A172 (cell line): ENCODE measurements at places on chromosomes 7 and 10. TPM values are rescaled to one million over a fixed set of nuclear protein-coding genes. Genes with fewer than 3 reads are reported as not detected.
A peak's percentile ranks its signal among the peaks of the same experiment; 100 is the strongest.

DNA sequence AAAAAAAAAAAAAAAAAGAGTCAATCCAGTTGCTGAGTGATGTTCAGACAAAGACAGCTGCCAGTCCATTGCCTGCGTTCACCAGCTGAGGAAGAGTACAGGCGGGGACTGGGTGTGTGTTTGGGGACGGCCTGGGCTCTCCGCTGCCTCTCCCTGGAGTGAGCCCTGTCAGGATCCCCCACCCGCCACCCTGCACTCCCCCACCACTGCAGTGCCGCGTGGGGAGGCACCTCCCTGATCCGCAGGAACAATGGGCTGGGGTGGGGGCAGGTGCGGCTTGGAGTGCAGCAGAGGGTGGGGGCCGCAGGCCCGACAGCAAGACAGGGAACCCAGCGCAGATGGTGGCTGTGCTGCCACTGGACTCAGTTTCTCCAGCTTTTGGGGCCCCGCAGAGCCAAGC, 1.4 kb downstream of the HSPA12A start:
- DNase-seq: no peak

DNA sequence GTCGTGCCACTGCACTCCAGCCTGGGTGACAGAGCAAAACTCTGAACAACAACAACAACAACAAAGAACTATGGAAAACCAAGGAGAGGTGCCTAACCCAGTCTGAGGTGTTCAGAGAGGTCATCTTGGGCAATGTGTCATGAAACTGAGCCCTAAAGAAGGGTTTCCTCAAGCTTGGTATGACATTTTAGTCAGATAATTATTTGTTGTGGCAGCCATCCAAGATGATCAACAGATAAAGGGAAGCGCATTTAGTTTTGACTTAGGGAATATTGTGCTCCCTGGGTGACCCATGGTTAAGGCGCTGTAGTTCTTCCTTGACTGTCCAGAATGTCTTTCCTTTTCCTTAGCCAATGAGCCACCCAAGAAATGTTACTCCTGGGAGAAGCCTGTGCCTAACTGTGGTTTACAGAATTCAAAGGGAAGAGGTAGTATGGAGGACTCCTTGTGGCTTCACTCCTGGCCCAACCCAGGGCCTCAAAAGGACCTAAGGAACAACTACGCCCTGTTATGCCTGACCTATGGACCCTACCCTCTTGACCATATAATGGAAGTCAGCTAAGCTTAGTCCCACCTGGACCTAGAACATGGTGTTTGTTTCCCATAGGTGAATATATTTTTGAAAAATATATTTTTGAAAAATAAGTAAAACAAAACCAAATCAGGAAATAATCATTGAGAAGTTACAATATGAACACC, 42.4 kb downstream of the TPST1 start:
- no peak for DNase-seq

DNA sequence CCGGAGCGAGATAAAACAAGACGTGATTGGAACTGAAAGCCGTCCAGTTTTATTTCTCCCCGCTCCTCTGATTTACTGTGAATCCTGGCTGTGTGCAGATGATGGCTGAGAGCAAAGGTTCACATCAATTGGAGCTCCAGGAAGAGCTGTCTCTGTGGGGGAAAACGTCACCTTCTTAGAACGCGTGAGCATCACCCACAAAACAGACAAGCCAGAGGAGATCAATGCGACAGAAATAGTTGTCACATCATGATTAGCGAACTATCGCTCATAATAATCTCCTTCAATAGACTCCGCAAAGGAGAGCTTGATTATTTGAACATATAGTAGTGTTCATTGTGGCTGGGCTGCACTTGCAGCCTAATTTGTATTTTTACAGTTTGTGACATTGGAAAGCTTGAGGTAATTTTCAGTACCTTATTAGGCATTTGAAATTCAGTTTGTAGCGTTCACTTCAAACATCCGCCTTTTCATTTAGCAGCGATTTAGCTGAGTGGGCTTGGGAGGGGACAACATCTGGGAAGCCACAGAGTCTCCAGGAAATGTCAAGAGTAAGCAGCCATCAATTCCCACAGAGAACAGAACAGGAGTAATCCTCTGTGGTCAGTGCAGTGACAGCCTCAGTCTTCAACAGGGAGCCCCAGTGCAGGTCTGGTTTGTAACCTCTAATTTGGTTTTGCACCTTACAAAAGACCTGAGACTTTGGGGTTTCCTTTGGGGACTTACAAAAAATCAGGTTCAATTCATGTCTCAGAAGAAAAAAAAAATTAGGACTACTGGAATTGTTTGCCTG, 276.8 kb upstream of the PFKP start:
- no peak for DNase-seq

DNA sequence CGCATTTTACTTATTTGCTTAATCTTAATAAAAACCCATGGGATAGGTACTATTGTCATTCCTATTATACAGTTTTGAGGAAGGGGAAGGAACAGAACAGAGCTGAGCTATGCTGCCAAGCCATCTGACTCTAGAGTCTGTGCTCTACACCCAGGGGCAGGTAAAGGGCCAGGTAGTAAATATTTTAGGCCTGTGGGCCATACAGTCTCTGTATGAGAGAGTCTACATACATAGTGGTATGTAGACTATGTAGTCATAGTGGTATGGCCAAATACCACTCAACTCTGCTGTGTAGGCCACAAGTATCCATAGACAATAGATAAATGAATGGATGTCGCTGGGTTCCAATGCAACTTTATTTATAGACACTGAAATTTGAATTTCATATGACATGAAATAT, 3.4 kb upstream of the SRI start:
- DNase-seq: no peak

DNA sequence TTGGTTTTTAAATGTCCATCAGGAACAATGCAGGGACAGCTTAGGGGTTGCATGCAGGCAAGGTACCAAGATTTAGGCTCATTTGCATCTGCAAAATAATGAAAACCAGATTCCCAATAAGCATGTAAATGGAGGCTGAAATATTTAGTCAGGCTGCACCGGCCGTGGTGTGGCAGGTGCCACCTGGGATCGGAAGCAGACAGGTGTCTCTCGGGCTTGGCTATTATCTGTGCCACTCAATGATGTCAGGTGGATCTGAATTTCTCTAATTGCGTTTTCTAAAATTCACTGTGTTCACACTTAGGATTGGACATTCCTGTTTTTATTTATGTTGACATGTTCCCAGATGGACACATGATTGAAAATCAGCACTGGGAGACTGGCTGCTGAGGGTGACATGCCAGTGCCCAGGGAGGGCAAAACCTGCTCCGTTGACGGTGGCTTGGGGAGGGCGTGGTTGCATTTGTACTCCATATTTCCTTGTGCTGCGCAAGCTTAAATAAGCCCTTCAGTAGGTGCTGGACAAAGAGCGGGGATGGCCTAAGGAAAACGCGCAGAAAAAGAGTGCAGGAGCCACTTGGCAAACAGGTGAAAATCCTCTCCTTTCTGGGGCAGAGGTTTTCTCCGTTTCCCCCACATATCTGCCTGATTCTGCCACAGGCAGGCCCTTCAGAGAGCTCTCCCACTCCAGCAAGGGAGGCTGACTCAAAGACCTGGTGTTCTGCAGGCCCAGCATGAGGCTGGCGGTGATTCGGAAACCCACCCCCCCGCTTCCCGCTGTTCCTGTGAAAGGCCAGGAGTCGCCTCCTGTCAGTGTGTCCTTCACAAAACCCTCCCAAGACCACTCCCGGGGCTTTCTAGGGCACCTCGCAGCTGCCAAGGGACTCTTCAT, 142.5 kb downstream of the WDR37 start:
- no peak for DNase-seq

GRCh38 chr7:42671627-42672026, 240.2 kb downstream of the C7orf25 start:
- DNase-seq: peak; percentile 79

GRCh38 chr10:34121781-34122622, 693.1 kb downstream of the PARD3 start:
- DNase-seq: no peak

DNA sequence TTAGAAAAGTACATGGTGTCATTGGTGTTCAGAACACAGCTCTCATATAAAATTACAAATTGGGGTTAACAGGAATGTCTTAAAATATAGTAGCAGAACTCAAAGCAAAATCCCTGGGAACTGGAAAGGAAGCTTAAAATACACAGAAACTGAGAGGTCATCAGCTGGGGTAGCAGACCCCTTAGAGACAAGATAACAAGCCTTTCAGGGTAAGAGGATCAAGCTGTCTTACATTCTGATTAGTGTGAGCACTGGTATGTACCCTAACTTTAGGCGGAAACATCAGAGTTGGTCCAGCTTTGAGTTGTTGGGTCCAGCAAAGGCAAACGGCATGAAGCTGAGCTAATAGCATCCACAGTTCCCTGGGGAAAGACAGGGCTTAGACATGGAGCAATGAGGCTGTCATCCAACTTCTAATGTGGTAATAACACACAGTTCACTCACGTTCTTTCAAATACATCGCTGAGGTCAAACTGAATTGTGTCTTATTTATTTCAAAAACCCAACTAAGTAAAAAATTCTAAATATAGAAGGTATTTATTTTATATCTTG, 32.6 kb downstream of the ARHGAP21 start:
- no peak for DNase-seq

GRCh38 chr7:135459951-135460567, 49.8 kb downstream of the CNOT4 start:
- DNase-seq: no peak

DNA sequence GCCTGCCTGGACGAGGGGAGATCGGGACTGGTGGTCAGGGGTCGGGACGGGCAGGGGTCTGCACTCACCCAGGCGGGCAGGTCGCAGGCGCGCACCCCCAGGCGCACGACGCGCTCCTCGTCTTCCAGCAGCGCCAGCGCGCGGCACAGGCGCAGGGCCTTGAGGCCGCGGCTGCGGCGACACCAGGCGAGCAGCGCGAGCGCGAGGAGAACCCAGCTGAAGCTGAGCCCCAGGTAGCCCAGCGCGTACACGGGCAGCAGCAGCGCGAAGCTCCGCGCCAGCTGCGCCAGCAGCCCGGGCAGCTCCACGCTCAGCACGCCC, 328 bp downstream of the ESYT2 start:
- peak; percentile 38 for DNase-seq

DNA sequence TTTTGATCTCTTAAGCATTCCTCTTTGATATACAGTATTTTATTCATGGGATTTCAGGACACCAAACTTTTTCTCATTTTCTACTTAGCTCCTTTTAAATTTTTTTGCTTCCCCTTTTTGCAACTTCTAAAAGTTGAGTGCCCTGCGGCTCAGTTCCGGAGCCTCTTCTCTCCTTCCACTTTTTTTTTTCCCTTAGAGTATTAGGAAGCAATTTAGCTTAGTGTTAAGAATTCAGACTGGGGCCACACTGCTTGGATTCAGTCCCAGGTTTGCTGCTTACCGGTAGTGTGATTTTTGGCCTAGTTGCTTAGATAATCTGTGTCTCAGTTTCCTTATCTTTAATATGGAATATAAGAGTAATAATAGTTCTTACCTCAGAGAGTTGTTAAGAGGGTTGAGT, 3.4 kb downstream of the STAM start:
- no peak for DNase-seq

DNA sequence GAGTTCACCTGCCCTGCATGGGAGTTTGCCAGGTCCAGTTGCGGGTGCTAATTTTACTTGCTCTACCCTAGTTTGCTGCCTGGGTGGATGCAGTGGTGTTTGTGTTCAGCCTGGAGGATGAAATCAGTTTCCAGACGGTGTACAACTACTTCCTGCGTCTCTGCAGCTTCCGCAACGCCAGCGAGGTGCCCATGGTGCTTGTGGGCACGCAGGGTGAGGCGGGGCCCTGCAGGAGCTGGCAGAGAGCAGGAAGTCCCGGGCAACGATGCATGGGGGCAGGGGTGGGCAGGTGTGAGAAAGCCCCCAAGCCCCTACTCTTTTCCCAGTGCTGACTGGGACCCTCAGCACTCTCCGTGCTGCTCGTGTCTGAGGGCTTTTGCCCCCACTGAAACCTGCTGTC, 31.3 kb downstream of the AGAP3 start:
- DNase-seq: no peak

- DNase-seq: no peak
Measured at GRCh38 chr7:18927134-18927533, 190.3 kb downstream of the TWIST1 start.

- no peak for DNase-seq
Measured at GRCh38 chr7:149490083-149490760, 7.4 kb downstream of the ZNF746 start.

- no peak for DNase-seq
Measured at GRCh38 chr10:24339387-24339786, 130.4 kb downstream of the KIAA1217 start.

- peak; percentile 1 for DNase-seq
Measured at GRCh38 chr7:150686030-150686631, 625 bp downstream of the GIMAP2 start.

DNA sequence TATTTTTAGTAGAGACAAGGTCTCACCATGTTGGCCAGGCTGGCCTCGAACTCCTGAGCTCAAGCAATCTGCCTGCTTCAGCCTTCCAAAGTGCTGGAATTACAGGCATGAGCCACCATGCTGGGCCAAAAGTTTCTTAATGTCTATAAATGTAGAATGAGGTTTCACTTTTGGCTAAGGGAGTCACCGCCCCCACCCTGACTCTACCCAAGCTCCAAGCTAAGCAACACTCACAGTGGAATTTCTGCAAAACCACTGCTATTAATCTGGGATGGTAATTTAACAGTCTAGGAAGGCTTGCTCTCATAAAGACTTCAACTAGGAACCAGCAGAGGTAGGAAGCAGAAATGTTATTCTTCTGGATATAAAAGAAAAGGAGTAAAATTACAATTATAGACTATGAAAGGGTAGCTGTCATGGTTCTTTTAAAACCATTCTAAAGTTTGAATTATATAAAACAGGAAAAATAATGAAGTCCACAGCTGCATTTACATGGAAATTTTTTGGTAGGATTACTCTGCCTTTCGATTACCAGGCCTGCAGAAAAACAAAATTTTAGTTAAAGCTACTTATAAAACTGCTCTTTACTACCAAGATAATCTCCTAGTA, 211.6 kb downstream of the SFMBT2 start:
- DNase-seq: no peak

DNA sequence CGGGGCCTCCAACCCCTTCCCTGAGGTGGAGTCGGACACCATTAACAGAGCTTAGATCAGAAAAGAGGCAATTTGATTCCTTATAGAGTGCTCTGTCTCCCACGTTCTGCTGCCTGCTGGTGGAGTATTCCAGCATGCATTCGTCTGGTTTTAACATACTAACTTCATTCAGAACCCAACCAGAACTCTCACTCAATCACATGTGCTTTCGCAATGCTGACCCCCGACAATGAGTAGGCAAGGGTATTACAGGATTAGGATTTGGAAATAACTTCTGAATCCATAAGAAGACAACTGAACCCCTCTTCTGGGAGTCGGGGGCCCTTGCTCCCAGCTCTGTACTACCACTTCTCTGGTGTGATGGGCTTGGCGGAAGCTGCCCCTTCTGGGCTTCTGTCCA, 55.7 kb upstream of the HABP2 start:
- no peak for DNase-seq

- peak; percentile 57 for DNase-seq
Measured at GRCh38 chr7:64890761-64891362, 12.2 kb upstream of the ZNF273 start.

Gene GUSB
- 29.2 and 42.0 TPM in 2 replicates for total RNA-seq

Gene HOXA10
- total RNA-seq: 26.4 and 30.7 TPM in 2 replicates

Gene TSPAN12
- total RNA-seq: 0.81 and 1.4 TPM in 2 replicates

Gene CNPY1
- total RNA-seq: not detected in 2 replicates

Gene LHFPL3
- total RNA-seq: not detected in 2 replicates

Gene PNLIPRP1
- not detected in 2 replicates for total RNA-seq

Gene LRRD1
- not detected in 2 replicates for total RNA-seq

Gene KAZALD1
- 19.3 and 25.0 TPM in 2 replicates for total RNA-seq

Gene UTF1
- total RNA-seq: not detected in 2 replicates

Gene AGR2
- total RNA-seq: not detected in 2 replicates

Gene GCK
- not detected in 2 replicates for total RNA-seq

Gene NRF1
- total RNA-seq: 6.0 and 16.2 TPM in 2 replicates

Gene CCL26
- 1.7 and 6.7 TPM in 2 replicates for total RNA-seq
